ENCODE measurements at places on chromosomes 7 and 10. TPM values are rescaled to one million over a fixed set of nuclear protein-coding genes. Genes with fewer than 3 reads are reported as not detected.

- DNase-seq: no peak
These were observed 23.4 kb downstream of the OR9A2 start for GRCh38 chr7:143003393-143004051.

GRCh38 chr7:26441611-26442277 lies 150.1 kb downstream of the SNX10 start:
- DNase-seq: no peak

DNA sequence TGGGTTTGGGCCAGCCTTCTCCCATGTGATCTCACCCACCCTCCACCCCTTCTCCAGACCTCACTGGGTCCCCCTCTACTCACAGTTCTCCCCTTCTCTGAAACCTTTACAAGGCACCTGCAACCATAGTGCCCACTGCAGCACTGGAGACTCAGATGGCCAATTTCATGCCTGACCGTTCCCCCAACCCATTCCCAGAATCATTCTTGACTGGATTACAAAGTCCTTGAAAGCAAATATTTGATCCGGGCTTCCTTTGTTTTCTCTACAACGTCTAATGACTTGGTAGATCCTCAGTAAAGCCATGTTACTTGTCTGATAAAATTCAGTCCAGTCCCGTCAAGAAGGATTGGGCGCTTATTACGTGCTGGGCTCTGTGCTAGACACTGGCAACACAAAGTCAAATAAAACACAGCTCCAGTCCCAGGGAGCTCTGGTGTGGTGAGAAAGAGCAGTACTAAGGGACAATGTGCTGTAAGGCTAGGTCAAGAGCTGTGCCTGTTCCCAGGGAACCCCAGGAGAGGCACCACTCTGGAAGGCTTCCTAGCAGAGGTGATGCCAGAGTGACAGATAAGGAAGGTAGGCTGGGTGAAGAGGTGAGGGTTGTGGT lies 36.5 kb downstream of the SH3PXD2A start:
- no peak for DNase-seq

- DNase-seq: no peak
These were observed 396.8 kb upstream of the LRGUK start for GRCh38 chr7:133730360-133730759.

GRCh38 chr10:299512-299911 lies 164.3 kb downstream of the ZMYND11 start:
- DNase-seq: no peak

DNA sequence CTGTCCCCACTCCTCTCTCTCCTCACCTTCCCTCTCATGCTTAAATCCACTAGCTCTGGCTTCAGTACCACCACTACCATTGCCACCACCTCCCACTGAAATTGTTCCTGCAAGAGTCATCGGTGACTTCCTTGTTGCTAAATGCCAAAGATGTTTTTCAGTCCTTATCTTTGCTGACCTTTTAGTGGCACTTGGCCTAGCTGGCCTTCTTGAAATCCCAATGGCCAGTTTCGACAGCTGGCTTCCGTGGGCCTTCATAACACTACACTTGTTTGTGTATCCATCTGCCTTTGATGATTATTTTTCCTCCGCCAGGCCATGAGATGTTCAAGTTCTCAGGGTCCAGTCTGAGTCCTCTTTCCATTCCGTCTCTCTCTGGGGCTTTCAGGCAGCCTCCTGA lies 118.2 kb upstream of the NANOS1 start:
- DNase-seq: no peak

DNA sequence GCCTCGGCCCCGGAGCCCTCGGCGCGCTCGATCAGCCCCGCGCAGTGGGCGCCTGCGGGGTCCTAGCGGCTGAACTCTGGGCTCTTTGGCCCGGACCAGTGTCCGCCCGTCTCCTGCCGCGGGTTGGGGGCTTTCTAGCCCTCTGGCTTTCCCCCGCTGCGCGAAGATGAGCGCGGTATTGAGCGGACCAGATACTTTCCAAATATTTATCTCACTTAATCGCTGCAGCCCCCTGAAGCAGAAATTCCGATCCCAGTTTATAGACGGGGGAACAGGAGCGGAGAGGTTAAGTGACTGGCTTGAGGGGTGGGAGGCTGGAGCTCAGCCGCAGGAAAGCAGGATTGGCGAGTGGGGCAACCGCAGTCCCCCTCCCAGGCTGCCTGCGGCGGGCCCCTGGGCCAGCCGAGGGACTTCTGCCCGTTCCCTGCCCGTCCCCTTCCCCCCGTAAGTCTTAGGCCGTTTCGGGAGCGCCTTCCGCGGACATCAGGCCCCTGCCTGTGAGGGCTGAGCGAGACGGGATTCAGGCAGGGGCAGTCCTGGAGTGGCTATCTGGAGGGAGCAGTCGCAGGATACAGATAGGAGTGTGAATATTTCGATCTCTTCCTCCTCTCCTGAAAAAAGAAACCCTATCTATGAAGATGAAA lies 565 bp downstream of the STRIP2 start:
- no peak for DNase-seq

- DNase-seq: no peak
These were observed 48.6 kb upstream of the NANOS1 start for GRCh38 chr10:118980870-118981269.

DNA sequence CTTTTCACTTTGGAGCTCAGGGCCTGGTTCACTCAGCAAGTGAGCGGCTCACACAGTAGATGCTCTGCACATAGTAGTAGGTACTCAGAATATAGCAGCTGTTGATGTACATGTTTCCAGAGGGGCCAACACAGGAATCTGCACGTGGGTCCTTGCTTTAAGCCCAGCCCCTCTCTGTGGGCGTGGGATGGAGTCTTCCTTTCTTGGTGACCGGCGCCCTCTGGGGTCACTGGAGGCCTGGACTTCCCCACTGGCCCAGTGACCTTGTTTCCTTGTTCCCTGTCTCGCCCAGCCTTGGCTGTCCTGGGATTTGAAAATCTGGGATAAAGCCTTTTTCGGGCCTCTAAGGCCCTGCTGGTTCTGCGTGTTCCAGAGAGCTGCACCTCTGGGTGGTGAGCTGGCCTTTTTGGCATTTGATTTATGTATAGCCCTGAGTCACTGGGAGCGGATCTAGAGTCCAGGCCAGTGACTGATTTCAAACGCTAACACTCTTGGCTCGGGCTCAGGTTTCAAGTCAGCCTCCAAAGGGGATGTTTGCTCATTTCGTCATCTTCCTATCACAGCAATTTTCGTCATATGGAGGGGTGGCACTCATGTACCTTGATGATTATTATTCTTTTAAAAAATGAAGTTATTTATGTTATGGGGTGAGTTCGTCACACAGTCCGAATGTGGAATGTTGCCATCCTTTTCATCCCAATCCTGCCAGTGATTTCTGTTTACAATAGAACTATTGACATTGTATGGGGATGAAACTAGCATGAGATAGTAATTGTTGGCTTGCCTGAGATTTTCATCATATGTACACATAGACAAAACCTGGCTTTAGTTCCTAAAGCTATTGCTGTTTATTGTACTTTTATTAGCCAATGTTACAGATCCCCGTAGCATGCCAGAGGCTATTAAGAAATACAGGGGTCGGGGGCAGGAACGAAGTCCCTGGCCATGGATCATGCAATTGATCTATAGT lies 65.5 kb downstream of the CUX1 start:
- peak; percentile 71 for DNase-seq

DNA sequence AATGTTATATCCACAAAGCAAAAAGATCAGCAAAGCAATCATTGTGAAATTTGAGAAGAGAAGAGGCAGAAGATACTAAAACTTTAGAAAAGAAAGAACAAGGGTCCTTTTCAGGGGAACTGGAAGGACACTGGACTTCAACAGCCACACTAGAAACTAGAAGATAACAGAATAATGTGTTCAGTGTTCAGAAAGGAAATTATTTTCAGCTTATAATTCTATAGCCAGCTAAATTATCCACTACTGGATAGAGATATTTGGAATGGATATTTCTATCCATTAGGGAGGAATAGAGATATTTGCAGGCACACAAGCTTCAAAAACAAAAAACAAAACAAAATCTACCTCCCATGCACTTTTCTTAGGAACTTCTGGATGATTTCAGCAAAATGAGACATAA lies 12.8 kb downstream of the ANXA11 start:
- no peak for DNase-seq

- no peak for DNase-seq
These were observed 100.5 kb downstream of the CYP26A1 start for GRCh38 chr10:93173967-93174845.

- DNase-seq: peak; percentile 71
These were observed at the start of gene AGMO for GRCh38 chr7:15561835-15562234. AGMO (minus strand) TSS chr7:15562015.

GRCh38 chr7:5704534-5704922 lies 76.9 kb downstream of the RNF216 start:
- DNase-seq: peak; percentile 67

GRCh38 chr10:117284716-117285494 lies 44.0 kb downstream of the SLC18A2 start:
- DNase-seq: no peak

DNA sequence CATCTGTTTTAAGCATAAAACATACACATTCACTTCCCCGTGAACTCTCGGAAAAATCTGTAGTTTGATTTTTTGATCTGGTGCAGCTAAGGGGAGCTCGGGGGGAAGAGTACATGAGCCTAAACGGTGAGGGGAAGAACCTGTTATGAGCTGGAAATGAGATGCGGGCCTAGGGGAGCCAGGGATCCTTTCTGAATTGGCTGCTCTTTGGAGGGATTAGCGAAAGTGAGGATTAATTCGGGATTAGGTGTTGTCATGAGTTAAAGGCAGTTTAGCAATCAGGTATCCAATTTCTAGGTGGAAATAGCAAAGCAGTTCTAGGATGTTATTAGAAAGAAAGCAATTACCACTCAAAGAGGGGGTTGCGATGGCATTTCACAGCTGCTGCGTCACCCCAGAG lies 51.1 kb upstream of the ADARB2 start:
- DNase-seq: no peak

GRCh38 chr7:111942450-111943081 lies 263.6 kb downstream of the DOCK4 start:
- DNase-seq: no peak

DNA sequence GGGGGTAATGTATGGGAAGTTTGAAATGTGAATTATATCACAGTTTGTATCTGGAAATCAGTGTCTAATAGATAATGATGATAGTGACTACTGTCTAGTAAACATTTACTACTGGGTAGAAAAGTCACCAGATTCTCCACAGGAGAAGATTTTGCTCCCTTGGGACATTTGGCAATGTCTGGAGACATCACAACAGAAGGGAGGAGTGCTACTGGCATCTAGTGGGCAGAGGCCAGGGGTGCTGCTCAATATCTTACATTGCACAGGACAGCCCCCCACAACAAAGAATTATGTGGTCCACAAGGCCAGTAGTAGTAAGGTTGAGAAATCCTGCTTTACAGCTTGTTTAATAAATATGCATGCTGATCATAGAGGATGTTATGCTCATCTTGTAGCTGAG lies 92.3 kb upstream of the PRPS1L1 start:
- DNase-seq: no peak

DNA sequence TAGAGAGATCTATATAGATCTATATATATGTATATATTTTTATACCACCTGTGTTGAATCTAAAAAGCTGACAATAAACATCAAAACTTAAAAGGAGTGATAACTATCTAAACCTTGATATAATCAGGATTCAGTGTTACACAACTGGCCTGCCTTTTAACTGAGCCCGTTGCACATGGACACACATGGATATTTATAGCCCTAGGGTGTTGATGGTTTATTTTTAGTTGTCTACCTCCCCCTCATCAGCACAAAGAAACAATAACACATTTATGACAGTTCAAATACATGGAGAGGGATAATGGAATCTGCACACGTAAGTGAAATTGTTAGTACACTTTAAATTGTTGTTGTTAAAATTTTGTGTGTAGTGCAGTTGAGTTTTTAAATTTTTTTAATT lies 336.9 kb downstream of the ZNF248 start:
- DNase-seq: no peak

- DNase-seq: no peak
These were observed 21.7 kb upstream of the NOM1 start for GRCh38 chr7:156927571-156928405.

- DNase-seq: no peak
These were observed 41.0 kb upstream of the WASL start for GRCh38 chr7:123789817-123790216.

- no peak for DNase-seq
These were observed 73.7 kb upstream of the ABCB5 start for GRCh38 chr7:20541608-20542349.

DNA sequence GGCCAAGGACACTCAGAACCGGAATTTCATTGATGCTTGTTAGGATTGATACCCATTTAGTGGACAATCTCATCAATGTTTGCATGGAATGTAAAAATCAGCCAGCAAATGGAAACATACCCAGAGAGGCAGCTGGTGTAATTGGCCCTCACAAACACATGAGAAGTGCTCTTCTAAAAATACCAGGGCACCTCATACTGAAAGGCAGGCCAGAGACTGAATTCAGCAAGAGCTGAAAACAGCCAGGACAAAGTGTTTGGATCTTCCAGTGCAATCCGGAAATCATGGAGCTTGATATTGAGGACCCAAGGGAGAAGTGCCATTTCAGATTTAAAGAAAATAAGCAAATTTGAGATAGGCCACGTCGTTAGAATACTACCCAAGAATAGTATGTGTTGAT lies 498.6 kb downstream of the GALNT17 start:
- DNase-seq: no peak

Gene TSPAN12
- 68.7 TPM for total RNA-seq

Gene TAS2R3
- total RNA-seq: 0.41 TPM

Gene SEMA3C
- 66.5 TPM for total RNA-seq

Gene AGBL3
- 1.5 TPM for total RNA-seq

Gene CHRM2
- 76.2 TPM for total RNA-seq

Gene LLCFC1
- not detected for total RNA-seq

Gene KIF11
- total RNA-seq: 0.96 TPM

Gene ASIC3
- total RNA-seq: 5.3 TPM

Gene NPC1L1
- 0.19 TPM for total RNA-seq

Gene GJD4
- total RNA-seq: not detected

Gene SEPHS1
- total RNA-seq: 26.0 TPM

Gene ADAM12
- total RNA-seq: 0.27 TPM
